ENCODE measurements at places on chromosomes 2 and 18. TPM values are rescaled to one million over a fixed set of nuclear protein-coding genes. Genes with fewer than 3 reads are reported as not detected.

DNA sequence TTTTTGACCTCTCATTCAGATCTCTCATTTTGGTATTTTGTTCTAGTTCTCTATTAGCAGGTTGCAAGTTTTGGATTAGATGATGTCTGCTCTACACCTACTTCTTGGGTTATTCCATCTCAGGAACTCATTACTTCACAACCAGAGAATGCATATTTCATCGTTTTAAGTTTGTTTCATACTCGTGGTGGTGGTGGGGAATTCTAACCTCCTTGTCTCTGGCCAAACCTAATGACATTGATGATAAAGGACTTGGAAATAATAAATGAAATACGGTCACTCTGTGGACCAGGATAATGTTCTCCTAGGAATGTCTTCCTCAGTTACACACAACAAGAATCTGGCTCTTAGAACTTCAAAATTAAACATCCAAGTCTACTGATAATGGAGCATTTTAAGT lies 115.2 kb downstream of the CDC42EP3 start:
- peak; percentile 77 for DNase-seq

DNA sequence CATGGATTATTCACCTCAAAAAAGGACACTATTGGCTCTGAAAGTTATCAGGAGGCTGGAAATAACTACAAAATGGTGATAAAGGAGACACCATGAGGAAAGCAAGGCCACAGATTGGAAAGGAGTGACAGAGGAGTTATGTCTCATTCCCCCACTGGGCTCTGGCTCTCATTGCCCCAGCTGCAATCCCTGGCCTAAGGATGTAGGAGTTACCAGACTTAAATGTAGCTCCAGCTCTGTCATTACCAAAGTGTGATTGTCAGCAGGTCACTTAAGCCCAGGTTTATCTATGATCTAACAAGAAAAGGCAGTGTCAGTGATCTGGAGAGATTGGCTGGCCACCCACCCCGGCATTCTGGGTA lies 1228.2 kb upstream of the DDX18 start:
- DNase-seq: no peak

GRCh38 chr2:66854298-66854697 lies 419.4 kb downstream of the MEIS1 start:
- DNase-seq: no peak

DNA sequence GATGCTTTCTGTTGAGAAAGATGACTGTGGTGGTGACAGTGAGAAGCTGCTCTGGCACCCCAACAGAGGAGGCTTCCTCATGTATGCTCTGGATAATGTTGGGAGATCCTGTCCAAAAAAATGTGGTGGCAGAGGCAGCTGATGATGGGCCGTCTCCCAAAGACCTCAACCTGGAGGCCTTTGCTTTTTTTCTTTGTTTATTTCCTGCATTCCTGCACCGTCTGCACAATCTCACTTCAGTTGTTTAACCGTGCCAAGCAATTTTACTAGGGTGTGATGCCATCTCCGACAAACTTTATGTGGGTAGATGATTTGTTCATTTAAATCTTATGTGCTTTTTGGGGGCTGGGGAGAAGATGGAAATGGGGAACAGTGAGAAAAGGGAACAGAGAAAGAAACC lies 62.2 kb upstream of the IGFBP5 start:
- no peak for DNase-seq

- peak; percentile 91 for DNase-seq
These were observed 68.2 kb downstream of the LRATD1 start for GRCh38 chr2:14700753-14701152.

DNA sequence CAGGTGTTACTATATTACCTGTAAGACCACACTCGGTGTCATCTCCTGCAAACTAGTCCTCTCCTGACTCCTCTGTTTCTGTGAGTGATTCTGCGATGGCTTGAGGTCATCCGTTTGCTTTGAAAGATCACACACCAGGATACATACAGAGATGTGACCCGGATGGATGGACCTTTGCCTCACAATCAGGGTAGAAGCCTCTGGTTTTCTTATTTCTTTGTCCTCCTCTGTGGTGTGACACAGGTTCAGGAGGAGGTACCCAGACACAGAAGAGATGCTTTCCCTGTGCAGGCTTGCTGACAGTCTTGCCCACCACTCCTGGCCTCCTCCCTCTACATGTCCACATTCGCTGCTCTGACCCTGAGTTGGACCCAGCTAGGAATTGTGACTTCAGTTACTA lies 34.6 kb downstream of the PSD4 start:
- no peak for DNase-seq

DNA sequence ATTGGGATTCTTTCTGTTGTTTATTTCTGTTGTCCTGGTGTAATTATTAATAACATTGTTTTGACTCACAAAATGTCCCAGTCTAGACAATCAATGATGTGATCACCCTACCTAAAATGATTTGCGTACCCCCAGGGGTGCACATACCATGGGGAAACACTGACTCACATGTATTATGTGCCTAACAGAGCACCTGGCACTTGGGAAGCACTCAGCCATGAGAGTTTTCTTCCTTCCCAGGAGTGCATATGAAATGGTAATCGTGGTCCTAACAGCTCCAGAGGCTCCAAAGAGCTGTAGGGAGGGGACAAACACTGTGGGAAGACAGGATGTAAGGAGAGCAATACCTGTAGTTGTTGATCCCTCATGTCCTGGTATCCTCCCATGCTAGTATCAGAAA lies 187.8 kb upstream of the ERBB4 start:
- DNase-seq: no peak

Gene PLGLB1
- 0.99 TPM for total RNA-seq

- DNase-seq: no peak
These were observed 25.9 kb downstream of the ALS2 start for GRCh38 chr2:201754717-201755415.

DNA sequence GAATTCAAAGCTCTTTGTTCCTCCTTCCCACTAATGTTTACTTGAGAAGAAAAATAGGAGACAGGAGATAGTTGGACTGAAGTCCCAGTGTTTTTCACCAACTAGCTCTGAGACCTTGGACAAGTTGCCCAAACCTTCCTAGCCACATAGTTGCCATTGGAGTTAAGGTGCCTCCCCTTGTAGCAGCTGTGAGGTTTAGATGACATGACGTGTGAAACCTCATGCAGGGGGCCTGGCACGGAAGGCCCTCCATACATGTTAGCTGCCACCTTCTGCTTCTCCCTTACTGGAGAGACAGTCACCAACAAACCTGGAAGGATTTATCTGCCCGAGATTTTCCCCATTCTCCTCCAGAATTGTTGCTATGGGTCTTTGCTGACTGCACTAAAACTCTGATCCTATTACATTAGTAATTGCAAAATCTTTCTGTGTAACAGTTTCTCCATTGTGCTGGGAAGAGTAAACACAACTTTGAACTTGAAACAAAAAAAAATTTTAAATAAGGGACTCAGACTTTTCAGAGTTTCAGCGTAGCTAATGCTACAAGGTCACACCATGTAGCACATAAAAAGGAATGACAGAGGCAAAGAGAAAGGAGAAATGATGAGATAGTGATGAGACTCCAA lies 23.8 kb upstream of the CABYR start:
- peak; percentile 21 for DNase-seq

Gene PDE1A
- total RNA-seq: 6.7 TPM

Gene RFTN2
- total RNA-seq: 10.2 TPM

- no peak for DNase-seq
These were observed 12.0 kb upstream of the CDK15 start for GRCh38 chr2:201794294-201794693.

Gene SNTG2
- not detected for total RNA-seq

Gene PARD6G
- total RNA-seq: 2.1 TPM

Gene MBD1
- total RNA-seq: 53.3 TPM

Gene KCNIP3
- 1.7 TPM for total RNA-seq

DNA sequence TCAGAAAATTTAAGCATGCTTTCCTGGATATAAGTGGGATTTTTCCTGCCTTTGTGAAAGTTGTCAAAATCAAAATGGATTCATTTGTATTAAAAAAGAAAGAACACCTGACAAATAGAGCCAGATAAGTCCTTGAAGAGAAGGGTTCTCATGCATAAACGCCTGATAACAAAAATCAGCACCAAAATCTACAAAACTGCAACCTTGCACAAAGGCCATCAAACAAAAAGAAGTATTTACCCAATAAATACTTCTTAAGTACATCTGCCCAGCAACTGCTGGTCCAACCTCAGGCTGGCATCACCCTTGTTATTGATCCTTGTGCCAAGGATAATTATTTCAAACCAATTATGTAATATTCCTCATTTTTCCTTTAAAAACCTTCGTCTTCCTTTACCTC lies 315.9 kb downstream of the GPD2 start:
- DNase-seq: no peak

DNA sequence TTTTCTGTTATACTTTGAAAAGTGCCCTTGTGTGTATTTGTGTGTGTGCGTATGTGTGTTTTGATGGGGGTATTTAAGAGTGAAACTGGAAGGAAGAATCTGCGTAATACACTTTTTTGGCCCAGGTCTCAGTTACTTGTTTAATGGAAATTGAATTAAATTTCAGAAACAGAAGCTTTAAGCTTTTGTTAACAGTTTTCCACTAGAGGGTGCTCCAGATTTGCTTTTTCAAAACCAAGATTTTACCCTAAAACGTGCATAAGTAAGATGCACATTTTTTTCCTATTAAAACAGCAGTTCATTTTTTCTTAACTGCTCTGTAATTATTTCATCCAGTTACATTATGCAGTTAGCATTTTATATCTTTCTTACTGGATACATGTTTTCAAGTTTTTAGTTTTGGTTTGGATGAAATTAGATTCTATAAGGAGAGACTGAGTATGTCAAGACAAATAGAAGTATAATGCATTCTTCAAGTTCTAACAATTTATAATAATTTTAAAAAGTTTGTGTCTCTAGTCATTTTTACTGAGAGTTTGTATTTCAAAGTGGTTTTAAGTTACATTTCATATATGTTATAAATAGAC lies 97.2 kb downstream of the PIK3C3 start:
- DNase-seq: peak; percentile 60

DNA sequence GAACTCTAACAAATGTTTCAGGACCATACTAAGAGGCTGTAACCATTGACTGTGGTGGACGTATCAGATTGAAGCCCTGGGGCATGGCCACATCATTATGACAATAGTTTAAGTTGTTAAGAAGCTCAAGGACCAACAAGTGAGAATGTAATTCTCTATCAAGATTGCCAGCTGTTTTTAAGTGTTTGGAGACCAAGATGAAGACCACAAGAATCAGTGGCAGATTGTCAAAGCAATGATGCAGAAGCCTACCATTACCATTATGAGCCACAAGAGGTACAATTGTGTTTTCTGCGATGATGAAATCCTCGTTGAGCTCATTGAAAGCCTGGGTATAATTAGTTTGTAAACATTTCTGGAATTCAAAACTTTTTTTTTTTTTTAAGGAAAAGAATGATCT lies 261.1 kb upstream of the ZEB2 start:
- DNase-seq: peak; percentile 11

Gene POTEC
- not detected for total RNA-seq

DNA sequence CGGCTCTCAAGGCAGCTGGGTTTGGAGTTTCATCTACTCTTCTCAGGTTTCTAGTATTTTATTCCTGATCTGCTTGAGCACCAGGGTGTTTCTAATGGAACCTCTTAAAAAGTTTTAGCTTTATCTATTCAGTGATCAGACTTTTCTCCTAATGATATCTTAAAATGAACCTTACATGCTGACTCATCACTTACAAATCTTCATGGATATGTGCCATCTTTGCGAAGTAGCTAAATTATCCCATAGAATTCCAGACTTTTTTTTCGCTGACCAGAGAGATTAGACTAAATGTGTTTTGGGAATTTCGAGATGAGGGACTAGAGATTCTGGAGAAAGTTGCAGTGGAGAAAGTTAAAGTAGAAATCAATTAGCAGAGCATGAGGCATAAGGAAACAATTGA lies 401.0 kb downstream of the GRB14 start:
- DNase-seq: no peak

- no peak for DNase-seq
These were observed 6.1 kb upstream of the TDRD15 start for GRCh38 chr2:21117688-21118087.

GRCh38 chr2:52390651-52391050 lies 1358.7 kb upstream of the NRXN1 start:
- peak; percentile 34 for DNase-seq

Gene CPO
- under 0.01 TPM for total RNA-seq

GRCh38 chr2:233831011-233831721 lies 23.2 kb downstream of the HJURP start:
- no peak for DNase-seq

Gene CFAP53
- total RNA-seq: 0.99 TPM

DNA sequence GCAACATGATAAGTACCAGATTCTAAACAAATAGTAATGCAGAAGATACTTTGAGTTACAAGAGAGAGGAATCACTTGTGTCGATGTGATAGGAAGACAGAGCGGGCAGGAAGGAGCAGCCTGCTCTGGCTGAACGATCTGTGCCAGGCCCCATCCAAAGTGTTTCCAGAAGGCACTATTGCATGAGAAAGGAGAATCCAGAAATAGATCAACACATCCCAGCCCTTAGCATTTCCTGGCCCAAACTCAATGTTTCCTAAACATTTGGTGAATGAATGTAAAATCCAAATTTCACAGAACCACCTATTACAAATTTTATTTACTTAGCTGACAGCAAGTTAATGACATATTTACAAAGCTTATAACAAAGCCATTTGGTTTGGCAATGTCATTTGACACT lies 257.2 kb downstream of the TXNL1 start:
- no peak for DNase-seq

- no peak for DNase-seq
These were observed 170.0 kb downstream of the ZNF521 start for GRCh38 chr18:25181993-25182392.

Gene MBD5
- total RNA-seq: 26.1 TPM

GRCh38 chr2:109272461-109272860 lies 143.5 kb downstream of the SH3RF3 start:
- DNase-seq: peak; percentile 25

GRCh38 chr2:170073288-170073687 lies 104.7 kb upstream of the MYO3B start:
- peak; percentile 89 for DNase-seq

GRCh38 chr2:16767789-16768476 lies 102.3 kb upstream of the CYRIA start:
- DNase-seq: no peak

DNA sequence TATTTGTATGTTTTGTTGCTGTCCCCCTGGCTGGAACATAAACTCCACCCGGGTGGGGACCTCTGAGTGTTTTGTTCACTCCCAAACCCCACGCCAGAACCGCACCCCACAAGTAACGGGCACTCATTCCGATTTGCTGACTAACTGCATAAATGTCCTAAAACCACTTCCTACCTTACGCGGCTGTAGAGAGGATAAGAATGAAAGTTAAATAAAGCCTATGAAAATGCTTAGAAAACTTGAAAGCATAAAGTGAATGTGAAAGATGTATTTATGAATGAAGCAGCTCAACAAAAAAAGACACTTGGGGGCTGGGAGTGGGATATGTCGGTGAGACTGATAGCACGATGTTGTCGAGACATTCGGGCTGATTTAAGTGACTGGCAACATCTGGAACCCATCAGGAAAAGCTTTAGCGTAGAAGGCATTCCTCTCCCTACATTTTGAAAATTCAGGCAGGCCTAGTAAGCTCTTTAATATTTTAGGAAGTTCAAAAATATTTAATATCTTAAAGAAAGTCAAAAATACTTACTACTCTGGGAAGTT lies 206.7 kb downstream of the SH3RF3 start:
- peak; percentile 82 for DNase-seq

- no peak for DNase-seq
These were observed 108.2 kb upstream of the KLHL14 start for GRCh38 chr18:32881009-32881408.

GRCh38 chr2:179569831-179570233 lies 291.6 kb downstream of the ZNF385B start:
- peak; percentile 41 for DNase-seq

Gene CAVIN2
- total RNA-seq: 12.6 TPM

All from fibroblast of lung (primary cell).